K562 (cell line): ENCODE measurements at places on chromosomes 12 and 14. TPM values are rescaled to one million over a fixed set of nuclear protein-coding genes. Genes with fewer than 3 reads are reported as not detected.

DNA sequence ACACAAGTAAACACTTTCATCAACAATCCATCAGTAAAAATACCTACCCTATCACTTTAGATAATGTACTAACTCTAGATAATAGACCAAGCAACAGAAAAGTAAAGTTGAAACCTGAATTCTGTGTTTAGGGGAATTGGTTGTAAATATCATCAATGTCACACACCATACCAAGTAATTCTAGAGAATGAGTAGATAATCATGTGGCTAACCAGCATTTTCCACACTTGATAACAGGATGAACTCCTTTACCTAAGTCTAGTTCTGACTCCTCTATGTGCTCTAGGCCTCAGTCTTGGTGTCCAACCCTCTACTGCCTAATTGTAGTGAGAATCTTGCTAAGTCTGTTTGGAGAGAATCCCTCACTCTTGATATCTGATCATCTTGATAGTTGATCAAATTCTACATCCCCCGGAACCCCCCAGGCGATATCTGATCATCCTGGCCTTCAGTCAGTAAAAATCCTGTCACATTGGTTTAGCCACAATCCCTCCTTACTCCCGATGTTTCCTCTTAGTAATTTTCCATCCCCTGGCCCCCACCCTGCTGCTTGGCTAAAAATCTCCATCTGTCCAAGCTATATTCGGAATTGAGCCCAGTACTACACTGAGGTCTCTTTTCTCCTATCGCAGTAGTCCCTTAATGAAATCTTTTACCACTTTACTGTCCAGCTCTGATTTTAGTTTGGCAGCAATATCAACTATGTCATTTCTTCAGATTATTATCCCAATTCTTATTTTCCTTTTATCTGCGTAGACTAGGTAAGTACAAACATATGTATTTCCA lies 3.4 kb upstream of the SLCO1A2 start:
- no peak for DNase-seq

DNA sequence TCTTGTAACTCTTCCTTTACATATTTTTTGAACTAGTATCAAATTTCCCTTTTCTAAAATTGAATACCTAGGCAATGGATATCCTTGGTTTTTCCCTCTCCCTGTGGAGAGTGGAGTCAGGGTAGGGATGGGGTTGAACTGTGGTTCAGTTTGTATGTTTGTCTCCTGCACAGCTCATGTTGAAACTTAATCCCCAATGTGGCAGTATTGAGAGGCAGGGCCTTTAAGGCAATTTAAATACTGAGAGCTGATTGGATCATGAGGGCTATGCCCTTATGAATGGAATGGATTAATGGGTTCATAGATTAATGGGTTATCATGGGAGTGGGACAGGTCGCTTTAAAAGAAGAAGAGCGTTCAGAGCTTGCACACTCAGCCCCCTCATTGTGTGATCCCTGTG lies 127.2 kb upstream of the RGS6 start:
- DNase-seq = no peak

GRCh38 chr14:74949859-74950573 lies 5.4 kb downstream of the PGF start:
- peak; percentile 37 for DNase-seq

- no peak for DNase-seq
Observed at GRCh38 chr12:45284096-45284901, 68.4 kb downstream of the ANO6 start.

The PPP1R36 gene
- not detected in 2 replicates for polyA plus RNA-seq

DNA sequence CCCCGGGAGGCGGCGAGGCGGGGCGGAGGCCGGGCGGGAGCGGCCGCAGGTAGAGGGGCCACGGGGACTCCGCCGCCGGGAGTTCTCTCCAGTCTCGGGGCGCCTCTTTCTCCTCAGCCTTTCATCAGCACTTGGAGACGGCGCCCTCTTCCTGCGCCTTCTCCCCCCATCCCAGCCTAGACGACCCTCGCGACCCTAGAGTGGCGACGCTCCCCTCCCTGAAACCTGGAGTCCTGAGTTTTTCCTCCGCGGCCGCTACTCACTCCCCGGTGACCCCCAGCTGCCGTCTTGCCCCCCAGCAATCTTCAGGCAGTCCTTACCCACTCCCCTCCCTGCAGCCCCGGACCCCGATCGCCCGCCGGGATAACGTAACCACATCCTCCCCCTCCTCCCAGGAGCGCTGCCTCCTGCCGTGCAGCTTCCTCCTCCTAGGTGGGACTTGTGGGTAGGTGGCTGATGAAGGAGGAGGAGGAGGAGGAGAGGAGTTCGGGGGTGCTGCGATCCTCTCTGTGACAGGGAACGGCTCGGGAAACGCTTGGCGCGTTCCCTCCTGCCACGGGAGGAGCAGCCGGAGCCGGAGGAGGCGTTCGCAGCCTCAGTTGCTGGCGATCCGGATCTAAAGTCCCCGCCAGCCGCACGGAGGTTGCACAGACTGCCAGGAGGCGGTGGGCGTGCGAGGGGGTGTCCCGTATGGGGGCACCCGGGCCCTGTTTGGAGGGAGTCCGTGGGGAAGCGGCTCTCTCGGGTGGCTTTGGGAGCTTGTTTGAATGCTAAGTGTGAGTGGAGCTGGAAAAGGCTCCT lies 891 bp downstream of the PLEKHA5 start:
- peak; percentile 52 for DNase-seq

GRCh38 chr12:1933342-1934051 lies 15.0 kb upstream of the CACNA2D4 start:
- DNase-seq = no peak

The PRKAG1 gene
- polyA plus RNA-seq = 59.7 and 64.5 TPM in 2 replicates

The LTBP2 gene
- under 0.01 TPM in 1 of 2 replicates, not detected in the other for polyA plus RNA-seq

DNA sequence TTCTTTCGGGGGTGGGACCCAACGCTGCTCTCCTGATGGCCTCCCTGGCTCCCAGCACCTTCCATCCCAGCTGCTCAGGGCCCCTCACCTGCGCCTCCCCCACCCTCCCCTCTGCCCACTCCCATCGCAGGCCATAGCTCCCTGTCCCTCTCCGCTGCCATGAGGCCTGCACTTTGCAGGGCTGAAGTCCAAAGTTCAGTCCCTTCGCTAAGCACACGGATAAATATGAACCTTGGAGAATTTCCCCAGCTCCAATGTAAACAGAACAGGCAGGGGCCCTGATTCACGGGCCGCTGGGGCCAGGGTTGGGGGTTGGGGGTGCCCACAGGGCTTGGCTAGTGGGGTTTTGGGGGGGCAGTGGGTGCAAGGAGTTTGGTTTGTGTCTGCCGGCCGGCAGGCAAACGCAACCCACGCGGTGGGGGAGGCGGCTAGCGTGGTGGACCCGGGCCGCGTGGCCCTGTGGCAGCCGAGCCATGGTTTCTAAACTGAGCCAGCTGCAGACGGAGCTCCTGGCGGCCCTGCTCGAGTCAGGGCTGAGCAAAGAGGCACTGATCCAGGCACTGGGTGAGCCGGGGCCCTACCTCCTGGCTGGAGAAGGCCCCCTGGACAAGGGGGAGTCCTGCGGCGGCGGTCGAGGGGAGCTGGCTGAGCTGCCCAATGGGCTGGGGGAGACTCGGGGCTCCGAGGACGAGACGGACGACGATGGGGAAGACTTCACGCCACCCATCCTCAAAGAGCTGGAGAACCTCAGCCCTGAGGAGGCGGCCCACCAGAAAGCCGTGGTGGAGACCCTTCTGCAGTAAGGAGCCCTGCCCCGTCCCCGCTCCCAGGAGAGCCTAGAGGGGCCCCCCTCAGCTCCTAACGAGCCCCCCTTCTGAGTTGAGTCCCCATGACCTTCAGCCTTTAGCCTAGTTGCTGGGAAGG lies at the start of gene HNF1A:
Gene HNF1A, plus strand, starts transcription at position 248 of the 924 bp plus-strand sequence. Its CDS starts 226 bp downstream, at position 474.
- no peak for DNase-seq

- no peak for DNase-seq
Observed at GRCh38 chr12:124507188-124508109, 60.0 kb downstream of the NCOR2 start.

- DNase-seq = peak; percentile 84
Observed at GRCh38 chr12:21774358-21775132, at the start of gene KCNJ8. Gene KCNJ8, minus strand, starts transcription at chr12:21774706. Its CDS starts 1,090 bp downstream, at chr12:21773616.

The NR4A1 gene
- polyA plus RNA-seq = 1.7 and 2.7 TPM in 2 replicates

GRCh38 chr14:21535545-21536417 lies 9.6 kb upstream of the SALL2 start:
- DNase-seq = no peak

The COCH gene
- 72.1 and 82.6 TPM in 2 replicates for polyA plus RNA-seq

DNA sequence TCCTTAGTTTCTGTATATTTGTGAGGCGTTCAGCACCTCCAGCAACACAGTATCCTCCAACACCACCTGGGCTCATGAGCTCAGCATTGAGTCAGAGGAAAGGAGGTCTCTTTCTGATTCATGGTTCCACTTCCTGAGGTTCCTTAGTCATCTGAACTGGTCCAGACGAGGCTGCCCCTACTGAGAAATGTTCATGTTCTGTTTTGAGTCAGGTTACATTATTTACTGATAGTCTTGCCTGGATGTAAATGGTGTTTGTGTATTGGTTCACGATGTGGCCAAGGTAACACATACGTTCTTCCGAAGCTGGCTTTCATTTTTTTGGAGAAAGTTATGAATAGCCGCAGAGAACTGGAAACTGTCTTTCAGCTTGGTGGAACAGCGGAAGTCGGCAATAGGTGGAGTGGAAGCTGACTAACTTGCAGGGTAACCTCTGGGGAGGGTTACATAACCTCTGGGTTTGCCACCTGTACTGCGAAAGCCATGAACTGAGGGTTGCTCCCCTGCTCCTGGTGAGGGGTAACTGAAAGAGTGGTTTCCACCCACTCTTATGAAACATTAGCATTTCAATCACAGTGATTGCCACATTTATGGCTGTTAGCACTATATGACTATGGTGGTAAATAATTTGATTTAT lies 42.2 kb upstream of the MANSC4 start:
- no peak for DNase-seq

GRCh38 chr12:117472983-117473382 lies 111.6 kb upstream of the NOS1 start:
- DNase-seq = peak; percentile 49

- DNase-seq = no peak
Observed at GRCh38 chr12:116215023-116215422, 62.5 kb downstream of the MED13L start.

The TAS2R42 gene
- polyA plus RNA-seq = not detected in 2 replicates

DNA sequence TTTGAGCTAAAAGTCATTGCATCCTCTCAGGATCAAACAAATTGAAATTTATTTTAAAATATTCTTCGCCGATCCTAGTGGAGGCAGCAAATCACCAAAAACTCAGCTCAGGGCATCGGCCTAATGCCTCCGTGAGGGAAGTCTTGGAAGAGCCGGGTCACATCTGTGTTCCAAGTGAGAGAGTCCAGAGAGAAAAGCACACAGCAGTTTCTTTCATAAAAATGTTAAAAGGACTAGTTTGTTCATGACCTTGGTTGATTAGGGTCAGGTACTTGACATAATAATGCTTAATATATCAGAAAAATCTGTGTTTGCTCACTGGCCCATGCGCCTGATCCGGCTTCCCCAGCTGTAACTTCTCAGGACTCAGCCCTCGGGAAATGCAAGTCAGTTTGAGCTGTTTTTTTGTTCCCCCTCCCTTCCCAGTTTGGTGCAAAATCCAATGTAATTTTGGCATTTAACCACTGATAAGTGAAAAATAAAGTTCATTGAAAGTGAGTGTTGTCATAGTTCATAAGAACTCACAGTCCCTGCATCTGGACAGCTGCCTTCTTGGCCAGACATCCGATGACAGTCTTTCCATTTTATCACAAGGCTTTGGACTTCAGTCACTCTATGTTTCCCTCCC lies 161.7 kb downstream of the CAND1 start:
- no peak for DNase-seq

- DNase-seq = no peak
Observed at GRCh38 chr12:14782756-14783155, 20.5 kb downstream of the WBP11 start.
